Activated naive CD8-positive, alpha-beta T cell treated with anti-CD3 and anti-CD28 coated beads, Interleukin-2, amount 50 U/mL, for 16 hours (primary cell): ENCODE measurements at places on chromosomes 13 and 19.

DNA sequence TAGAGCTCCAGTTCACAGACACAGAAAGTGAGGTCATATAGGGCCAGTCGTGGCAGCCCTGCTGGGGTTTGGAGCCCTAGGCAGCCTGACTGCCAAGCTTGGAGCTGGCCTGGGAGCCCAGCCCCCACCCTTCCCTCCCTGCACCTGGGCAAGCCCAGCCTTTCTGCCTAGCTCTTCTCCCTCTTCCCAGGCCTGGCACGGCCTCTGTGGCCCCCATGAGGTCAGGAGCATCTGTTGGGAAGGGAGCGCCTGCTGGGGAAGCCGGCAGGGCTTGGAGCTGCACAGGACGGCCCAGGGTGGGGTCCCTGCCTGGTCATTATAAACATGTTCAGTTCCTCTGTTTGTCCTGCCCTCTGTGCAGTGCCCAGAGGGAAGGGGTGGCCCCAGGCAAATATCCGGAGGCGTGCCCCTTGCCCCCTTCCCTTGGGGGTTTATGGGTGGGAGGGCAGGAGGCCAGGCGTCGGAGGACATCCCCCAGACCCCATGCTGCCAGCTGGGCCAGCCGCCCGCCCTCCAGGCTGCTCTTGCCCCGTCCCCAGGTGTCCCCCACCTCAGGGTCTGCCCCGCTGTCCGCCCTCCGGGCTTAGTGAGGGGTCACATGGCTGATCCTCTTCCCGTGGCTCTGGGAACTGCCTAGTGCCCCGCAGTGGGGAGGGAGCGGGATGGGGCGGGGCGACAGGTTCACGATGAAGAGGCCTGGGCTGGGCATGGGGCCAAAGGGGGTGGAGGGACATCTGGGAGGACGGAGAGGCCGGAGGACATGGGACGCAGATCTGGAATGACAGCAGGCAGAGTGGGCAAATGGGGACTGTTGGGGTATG lies 30.0 kb upstream of the NCCRP1 start:
- no peak for DNase-seq

- DNase-seq, result no peak
Observed at GRCh38 chr19:22609630-22610029, 24.5 kb upstream of the ZNF492 start.

- DNase-seq, result no peak
Observed at GRCh38 chr19:49201042-49201441, 43.5 kb downstream of the TRPM4 start.

GRCh38 chr13:92537471-92537870 lies 689.1 kb upstream of the GPC6 start:
- DNase-seq, result no peak

GRCh38 chr19:43562226-43562697 lies 13.1 kb downstream of the XRCC1 start:
- no peak for DNase-seq
